Germinal center (tissue), 1 donor: ENCODE measurements at places on chromosomes 3 and 15.
A peak's percentile ranks its signal among the peaks of the same experiment; 100 is the strongest.

DNA sequence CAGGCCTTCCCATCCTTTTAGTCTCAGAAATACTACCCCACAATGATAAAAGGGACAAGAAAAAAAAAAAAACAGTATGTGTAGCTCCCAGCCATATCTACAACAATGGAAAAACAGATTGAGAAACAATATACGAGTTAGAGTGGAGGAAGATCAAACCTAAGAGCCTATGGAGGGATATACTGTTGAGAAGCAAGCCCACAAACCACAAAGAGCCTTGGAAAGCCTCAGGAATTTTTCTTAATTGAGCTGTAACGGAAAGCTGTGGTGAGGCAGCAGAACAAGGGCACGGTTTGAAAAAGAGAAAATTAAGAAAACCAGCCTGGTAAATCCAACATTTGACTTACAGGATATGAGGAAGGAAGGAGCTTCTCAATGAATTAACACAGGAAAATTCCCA is 21.4 kb downstream of the KPNA1 start:
- no peak for DNase-seq

DNA sequence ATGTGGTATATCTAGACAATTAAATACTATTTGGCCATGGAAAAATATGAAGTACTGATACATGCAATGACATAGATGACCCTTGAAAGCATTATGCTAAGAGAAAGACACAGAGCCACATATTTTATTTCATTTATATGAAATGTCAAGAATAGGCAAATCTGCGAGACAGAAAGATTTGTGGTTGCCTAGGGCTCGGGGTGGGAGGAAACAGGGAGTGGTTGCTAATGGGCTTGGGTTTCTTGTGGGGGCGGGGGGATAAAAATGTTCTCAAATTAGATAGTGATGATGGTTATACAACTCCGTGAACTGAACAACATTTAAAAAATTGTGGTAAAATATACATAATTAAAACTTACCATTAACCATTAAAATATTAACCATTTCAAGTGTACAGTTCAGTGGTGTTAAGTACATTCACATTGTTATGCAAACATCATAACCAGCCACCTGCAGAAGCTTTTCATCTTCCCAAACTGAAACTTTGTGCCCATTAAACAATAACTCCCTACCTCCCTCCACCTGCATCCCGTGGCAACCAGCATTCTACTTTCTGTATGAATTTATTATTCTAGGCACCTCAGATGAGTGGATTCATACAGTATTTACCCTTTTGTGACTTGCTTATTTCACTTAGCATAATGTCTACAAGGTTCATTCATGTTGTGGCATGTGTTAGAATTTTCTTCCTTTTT is 24.3 kb upstream of the ANP32A start:
- DNase-seq: no peak

DNA sequence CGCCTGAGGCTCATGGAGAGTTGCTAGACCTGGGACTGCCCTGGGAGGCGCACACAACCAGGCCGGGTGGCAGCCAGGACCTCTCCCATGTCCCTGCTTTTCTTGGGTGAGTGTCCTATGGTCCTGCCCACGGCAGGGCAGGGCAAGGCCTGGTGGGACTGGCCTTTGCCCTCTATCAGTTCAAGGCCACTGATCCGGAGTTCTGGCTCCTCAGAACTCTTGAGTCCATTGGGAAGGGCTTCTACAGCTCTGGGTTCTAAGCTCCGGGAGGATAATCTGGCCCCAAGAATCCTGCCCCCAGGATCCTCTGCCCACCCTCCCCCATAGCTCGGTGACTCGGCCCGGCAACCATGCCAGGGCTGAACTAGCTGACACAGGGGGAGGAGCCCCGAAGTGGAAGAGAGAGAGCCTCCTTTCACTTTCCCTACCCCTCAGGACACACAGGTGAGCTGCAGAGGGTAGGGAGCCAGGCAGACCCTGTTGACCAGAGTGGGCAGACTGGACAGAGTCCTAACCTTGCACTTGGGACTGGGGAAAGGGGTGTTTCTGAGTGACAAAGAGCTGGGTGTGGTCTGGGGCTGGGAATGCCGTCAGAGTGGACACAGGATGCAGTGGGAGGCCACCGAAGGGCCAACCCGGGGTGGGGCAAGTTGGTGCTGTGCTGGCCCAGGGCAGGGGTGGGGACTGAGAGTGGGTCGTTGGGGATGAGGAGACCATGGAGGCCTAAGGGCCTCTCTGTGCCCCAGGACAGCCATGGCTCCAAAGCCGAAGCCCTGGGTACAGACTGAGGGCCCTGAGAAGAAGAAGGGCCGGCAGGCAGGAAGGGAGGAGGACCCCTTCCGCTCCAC is 664 bp downstream of the PARP3 start:
- DNase-seq: peak; percentile 86

- no peak for DNase-seq
These were observed 4.0 kb downstream of the ANKDD1A start for GRCh38 chr15:64915518-64916227.

- DNase-seq: no peak
These were observed 708.5 kb downstream of the SQOR start for GRCh38 chr15:46343196-46343935.

DNA sequence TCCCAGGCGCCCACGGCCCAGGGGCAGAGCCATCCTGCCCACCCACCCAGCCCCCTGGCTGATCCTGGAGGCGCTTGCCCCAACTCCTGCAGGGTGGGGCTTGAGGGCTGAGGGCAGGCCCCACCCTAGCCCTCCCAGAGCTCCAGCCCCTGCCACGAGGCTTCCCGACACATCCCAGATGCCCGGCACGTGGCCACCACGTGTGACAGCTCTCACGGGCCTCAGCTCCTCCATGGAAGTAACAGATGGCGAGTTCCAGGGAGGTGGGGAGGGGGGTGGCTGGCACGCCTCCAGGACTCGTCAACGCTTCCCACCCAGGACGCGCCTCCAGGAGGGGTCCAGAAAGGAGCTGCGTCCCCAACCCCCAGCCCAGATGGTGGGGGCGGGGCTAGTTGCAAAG is 29.1 kb downstream of the PLXND1 start:
- no peak for DNase-seq

DNA sequence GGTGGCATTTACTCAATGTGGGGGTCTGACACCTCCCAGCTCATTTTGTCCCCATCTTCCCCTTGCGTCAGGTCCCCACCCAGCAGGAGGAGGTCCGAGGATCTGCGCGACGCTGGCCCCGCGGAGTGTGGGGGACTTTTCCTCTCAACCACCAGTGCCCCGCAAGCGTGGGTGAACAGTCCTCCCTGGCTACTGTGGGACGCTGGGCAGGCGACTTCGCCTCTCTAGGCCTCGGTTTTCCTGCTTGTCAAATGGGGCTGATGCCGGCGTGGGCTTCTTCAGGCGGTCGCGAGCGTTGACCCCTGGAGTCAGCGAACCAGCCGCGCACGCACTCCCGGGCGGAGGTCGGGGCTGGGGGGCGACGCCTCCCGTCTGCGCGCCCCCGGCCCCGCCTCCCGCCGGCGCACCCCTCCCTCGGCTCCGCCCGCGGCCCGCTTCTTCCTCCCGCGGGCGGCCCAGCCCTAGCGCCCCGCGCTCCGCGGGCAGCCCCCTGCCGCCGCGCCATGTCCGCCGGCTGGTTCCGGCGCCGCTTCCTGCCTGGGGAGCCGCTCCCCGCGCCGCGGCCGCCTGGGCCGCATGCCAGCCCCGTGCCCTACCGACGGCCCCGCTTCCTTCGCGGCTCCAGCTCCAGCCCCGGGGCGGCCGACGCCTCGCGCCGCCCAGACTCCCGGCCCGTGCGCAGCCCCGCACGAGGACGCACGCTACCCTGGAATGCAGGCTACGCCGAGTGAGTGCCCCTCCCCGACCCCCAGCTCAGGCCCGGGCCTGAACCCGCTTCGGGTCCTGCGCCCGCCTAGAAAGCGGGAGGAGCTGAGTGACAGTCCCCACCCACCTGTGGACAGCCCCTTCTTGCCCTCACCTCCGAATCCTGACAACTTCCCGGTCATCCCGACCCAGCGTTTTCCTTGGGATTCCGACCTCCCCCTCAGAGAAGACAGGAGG is at the start of gene PPM1M:
TSS of gene PPM1M (plus strand) at position 438 of the 942 bp plus-strand sequence. CDS start at position 504, 66 bp downstream.
- DNase-seq: peak; percentile 76

DNA sequence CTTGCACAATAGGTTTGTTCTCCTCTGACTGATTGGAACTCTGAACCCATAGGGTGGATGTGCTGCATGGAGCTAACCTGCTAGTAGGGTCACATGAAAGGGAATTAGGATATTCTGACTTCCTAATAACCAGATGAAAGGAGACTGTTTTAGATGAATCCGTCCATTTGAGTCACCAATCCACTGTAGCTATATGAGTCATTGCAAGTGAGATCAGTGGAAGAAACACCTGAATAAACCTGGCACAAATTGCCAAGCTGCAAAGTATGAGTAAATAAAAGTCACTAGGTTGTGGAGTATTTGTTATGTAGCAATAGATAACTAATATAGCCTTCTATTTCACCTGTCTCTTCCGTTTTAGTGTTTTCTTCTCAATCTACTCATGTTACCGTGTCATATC is 584.4 kb downstream of the PDCD6IP start:
- DNase-seq: no peak

DNA sequence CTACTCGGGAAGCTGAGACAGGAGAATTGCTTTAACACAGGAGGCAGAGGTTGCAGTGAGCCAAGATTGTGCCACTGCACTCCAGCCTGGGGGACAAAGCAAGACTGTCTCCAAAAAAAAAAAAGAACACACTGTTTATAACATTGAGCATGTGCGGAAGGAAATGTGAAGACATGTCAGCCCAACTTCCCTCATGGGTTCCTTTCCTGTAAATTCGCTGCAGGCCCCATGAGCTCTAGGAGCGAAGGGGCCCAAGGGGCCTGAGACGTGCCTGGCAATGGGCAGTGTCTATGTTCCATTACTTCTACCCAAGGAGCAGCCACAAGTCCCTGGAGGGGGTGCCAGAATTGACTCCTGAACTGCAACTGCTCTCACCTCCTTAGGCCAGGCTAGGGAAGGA is 3.2 kb downstream of the PFKFB4 start:
- DNase-seq: no peak

- no peak for DNase-seq
These were observed 6.5 kb downstream of the KLHL18 start for GRCh38 chr3:47288966-47289910.

- no peak for DNase-seq
These were observed 16.5 kb upstream of the FAM174B start for GRCh38 chr15:92672102-92672501.
